ENCODE measurements at places on chromosomes 13 and 19.
A peak's percentile ranks its signal among the peaks of the same experiment; 100 is the strongest.

- no peak for DNase-seq
Observed at GRCh38 chr13:74037762-74038161, 96.4 kb downstream of the KLF12 start.

- no peak for DNase-seq
Observed at GRCh38 chr19:9058905-9059667, 27.8 kb upstream of the OR1M1 start.

- DNase-seq: no peak
Observed at GRCh38 chr13:27954406-27954851, 14.7 kb downstream of the CDX2 start.

DNA sequence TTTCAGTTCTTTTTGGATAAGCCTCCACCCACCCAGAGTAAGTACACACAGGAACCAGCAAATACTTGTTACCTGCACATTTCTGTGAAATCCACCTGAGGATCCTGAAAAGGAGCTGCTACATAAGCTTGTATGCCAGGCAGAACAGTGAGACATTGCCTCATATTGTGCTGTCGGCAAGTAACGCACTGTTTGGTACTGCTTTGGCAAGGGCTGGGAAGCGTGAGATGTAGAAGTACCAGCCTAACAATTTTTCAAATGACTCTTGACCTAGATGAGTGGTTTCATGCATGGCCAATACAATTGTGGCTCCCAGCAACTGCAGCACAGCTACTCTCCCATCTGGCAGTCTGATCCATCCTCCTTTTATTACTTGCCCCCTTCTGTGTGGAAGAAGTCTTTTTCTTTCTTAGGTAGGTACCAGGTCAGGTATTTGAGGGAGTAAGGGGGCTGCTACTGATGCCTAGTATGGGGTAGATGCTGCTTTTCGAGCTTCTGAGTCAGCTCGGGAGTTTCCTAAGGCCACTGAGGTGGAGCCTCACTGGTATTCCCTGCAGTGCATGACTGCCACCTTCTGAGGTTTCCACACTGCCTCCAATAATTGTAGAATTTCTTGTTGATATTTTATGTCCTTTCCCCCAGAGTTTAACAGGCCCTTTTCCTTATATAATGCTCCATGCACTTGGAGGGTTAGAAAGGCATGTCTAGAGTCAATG is 52.2 kb downstream of the ZNF737 start:
- no peak for DNase-seq

GRCh38 chr19:3403489-3404323 is 37.3 kb downstream of the NFIC start:
- DNase-seq: peak; percentile 96

DNA sequence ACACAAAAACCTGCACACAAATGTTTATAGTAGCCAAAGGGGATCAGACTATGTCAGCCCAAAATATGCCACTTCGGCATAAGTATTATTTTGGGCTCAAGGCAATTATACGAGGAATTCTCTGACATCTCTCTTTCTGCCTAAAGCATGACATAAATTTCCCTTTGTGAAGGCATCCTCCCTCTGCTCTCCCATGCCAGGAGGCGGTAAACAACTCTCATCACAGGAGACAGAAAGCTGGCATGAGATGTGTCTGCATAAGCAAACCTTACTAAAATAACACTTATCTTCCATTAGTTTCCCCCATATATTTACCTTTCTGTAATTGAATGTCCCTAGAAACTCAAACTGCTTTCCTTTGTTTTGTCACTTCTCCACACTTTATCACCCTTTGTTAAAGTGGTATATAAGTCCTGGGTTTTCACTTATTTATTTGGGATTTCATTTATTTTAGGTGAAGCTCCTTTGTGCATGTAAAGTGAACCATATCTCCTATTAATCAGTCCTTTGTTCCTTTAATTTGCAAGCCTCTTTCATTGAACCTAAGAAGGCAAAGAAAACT is 68.3 kb downstream of the LACC1 start:
- DNase-seq: no peak

- DNase-seq: no peak
Observed at GRCh38 chr13:36362914-36363313, 16.7 kb upstream of the SPART start.

Data from heart left ventricle (tissue), 16 donors.